Stimulated activated CD8-positive, alpha-beta memory T cell treated with anti-CD3 and anti-CD28 coated beads, Interleukin-7, amount 100 ng/mL, for 48 hours (primary cell): ENCODE measurements at places on chromosomes 12 and 14.

DNA sequence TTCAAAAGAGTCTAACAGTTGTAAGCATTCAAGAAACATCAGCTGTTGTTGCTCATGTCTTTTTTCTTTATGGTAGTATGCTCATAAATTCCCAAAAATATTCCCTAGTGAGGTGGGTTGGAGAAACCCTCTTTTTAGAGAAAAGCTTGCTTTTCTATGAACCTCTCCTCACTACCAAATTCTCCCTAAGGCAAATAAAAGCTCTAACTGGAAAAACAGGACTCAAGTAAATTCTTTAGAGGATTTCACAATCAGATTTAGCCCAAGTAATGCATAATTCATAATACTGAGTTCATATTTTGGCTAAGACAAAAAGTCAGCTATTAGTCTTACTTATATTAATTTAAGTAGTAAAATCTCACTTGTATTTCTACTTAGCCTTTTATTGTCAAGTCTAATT is 59.1 kb downstream of the DIO2 start:
- no peak for DNase-seq

DNA sequence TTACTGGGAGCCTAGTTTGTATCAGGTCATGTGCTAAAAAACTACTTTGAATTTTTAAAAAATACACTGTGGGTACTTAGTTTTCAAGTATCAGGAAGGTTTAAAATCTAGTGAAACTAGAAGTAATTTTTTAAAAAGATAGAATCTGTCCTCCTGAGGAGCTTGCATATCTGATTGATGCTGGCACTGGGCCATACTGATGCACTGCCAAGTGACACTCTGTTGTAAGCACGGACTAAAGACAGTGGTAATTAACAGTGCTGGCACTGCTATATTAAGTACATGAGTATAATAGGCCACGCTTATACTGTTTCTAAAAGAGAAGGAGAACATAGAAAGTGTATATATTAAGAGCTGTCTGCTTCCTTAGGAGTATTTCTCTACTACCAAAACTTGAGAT is 10.0 kb upstream of the TBC1D30 start:
- DNase-seq = no peak

DNA sequence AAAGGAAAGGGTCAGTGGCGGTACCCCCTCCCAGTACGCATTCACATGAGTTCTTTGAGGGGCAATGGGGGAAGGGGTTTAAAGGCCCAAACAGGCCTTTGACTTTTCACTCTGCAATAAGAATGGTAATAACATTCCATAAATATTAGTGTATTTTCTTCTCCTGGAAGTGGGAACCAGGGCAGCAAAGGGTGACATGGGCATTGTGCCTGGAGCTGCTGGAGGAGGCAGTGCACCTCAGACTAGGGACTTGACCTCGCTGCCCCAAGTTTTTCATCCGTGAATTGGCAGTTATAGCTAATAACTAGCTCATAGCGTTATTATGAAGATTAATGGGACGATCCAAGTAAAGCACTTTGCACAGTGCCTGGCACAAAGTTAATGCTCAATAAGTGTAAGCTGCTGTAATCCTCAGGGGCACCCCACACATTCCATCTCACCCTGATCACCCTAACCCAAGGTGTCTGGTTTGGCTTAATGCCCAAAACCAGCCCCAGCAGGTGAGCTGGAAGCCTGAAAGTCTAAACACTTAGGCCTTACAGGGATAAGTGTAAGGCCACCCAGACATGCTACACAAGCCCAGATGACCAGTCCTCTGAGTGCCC is 2.8 kb upstream of the KCNH3 start:
- no peak for DNase-seq

GRCh38 chr12:24902511-24903328 is 46.2 kb downstream of the BCAT1 start:
- DNase-seq = no peak

DNA sequence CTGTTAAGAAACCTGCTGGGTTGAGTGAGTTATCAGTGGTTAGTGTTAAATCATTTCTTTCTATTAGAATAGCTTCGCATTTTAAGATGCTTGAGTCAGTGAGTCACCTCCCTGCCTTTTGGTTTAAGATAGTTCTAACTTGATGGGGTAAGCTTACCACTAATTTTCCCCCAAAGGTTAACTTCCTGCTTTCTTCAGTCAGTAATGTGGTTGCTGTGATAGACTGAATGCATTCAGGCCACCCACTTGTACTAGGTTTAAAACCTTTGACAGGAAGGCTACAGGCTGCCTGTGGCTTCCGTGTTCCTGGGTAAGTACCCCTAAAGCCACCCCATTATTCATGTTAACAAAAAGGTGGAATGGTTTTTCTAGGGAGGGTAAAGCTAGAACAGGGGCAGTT is 25.3 kb downstream of the CLEC2A start:
- peak; percentile 11 for DNase-seq

DNA sequence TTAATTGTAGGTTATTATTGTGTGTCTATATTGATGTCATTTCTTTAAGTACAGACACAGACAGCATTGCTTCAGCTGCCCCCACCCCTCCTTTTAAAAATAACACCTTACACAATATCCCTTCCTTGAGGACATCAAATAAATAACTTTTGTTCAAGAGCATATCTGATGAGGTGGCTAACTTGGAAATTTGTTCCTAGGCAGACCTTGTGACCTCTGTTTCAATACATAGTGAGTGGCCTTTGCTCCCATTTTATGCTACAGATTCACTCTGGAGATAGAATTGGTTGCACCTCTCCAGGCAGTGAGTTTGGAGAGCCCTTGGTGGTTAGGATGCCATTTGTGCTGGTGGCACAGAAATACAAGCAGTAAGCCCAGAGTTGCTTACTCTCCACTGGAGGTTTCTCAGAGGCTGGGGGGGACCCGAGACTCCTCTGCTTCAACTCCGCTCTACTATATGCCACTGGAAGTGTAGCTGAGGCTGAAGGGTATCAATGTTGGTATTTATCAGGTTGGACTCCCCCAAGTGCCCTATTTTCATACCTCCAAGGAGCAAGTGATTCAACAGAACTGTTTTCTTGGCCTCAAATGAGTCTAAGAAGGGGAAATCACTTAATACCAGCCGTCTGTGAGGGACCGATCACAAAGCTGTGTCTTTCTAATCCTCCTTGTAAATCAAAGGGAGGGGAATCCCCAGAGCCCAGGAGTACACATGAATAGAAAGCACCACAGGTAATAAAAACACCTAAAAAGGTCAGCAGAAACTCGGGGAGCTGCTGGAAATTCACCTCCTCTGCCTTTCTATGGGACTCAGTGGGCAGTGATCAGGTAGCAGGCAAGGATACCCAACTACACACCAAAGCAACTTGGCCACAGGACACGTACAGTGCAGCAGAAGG is 463.1 kb downstream of the RAD51B start:
- no peak for DNase-seq

DNA sequence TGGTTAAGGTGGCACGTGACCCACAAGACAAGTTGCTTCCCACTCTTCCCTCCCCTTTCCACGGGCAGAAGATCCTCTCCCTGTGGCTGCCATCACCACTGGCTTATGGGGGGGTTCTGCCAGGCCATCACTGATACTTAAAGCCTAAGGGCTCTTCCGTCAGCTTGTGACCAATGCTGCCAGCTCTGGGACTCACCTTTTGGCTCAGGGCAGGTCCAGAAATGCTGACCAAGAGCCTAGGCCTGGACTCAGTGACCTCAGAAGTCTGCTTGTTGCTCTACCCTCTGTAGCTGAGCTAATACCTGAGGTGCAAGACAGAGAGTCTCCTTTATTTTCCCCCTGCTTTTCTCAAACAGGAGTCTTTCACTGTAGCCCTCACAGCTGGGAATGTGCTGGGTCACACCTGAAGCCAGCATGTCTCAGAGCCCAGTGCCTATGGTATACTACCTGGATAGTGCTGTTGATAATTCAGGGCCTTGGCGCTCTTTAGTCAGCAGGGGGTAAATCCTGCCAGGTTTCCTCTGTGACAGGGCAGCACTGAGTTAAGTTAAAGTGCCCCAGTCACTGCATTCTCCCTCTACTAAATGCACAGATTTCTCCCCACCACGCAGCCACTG is 19.7 kb downstream of the FGD4 start:
- DNase-seq = no peak

DNA sequence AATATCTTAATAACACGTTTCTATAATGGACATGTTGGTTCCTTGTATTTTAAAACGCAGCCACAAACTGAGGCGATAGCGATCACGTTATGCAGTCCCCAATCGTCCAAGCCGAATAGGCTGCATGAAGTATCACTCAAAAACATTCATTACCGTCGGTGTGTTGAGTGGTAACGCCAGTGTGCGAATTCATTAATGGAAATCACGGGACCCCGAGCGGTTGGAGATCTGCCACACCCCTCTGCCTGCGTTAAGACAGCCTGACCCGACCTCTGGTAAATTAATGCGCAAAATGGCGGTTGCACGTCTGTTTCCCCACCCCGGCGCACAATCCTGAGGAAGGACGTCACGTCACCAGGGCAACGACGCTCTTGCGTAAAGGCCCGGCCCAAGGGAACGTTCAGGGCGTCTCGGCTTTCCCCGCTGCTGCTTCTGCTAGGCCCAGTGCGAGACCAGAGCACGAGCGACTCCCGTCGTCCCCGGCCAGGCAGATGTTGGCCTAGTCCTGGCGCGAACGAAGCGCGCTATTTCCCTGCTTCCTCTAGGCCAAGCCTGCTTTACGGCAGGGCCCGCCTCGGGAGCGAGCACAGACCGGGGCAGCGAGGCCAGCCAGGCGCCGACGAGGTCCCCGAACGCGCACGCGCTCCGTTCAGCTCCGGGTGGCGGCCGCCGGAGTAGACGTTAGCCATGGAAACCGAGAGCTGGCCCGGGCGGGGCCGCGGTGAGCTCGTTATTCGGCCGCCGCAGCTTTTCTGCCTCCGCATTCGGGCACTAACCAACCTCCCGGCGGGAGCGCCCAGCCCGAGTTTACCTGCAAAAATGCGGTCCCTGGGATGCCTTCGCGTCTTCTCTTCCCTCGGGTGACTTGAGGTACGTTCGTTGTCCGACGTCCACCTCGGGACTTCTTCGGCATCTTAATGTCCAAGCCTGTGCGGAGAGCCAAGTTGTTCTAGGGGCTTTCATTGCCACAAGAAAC is at the start of gene PCNX4:
Gene PCNX4, plus strand, starts transcription at position 374 of the 976 bp plus-strand sequence. CDS start 15,716 bp downstream, outside the sequence.
- peak; percentile 78 for DNase-seq

DNA sequence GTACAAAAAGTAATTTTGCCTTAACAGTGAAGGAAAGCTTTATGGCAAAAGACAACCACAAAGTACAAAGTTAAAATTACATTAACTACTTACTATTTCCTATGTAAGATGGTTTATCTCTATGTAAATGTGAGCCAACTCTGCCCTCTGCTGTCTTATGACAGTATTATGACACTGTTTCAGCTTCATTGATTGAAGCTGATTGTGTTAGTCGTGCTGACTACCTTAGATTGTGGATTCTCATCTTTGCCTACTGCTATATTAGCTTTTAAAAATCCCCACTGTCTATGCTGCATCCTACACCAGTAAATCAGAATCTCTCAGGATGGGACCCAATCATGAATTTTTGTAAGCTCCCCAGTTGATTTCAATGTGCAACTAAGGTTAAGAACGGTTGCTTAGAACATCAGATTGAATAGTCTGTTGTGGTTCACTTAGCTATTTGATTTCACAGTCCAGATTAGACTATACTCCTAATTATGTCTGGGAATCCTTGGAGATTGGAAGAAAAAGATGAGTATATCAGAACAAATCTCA is 12.2 kb upstream of the SPTB start:
- no peak for DNase-seq

- peak; percentile 9 for DNase-seq
Observed at GRCh38 chr12:54680374-54680773, 32.2 kb upstream of the DCD start.

- DNase-seq = no peak
Observed at GRCh38 chr14:21268617-21269251, 508 bp downstream of the HNRNPC start.

GRCh38 chr12:62003701-62004100 is 256.5 kb upstream of the USP15 start:
- DNase-seq = no peak
